Right renal pelvis (tissue), 4 donors: ENCODE measurements at places on chromosomes 11 and 22. TPM values are rescaled to one million over a fixed set of nuclear protein-coding genes. Genes with fewer than 3 reads are reported as not detected.

GRCh38 chr11:99884750-99885149, 802.3 kb upstream of the ARHGAP42 start:
- DNase-seq, result no peak

- no peak for DNase-seq
Observed at GRCh38 chr22:31556627-31557203, 60.4 kb downstream of the SFI1 start.

GRCh38 chr11:68583041-68583446, 101.3 kb upstream of the GAL start:
- no peak for DNase-seq

DNA sequence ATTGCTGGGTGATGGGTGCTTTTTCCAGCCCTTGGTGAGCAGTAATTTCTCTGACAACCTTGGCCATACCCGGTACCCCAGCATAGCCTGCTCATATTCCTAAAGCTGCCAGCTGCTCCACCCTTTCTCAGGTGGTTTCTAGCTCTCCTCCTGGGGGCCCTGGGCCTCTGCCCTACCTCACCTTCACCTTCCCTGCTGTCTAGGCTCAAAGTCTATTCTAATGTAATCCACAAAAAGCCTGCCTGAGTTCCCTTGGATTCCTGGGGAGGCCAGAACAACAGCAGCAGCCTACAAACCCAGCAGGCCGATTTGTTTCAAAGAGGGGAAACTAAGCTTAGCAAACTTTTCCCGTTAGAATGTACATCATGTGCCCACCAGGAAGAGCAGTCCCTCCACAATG, 117.6 kb downstream of the DSCAML1 start:
- no peak for DNase-seq

- no peak for DNase-seq
Observed at GRCh38 chr11:13956988-13957387, 5.5 kb upstream of the SPON1 start.

- no peak for DNase-seq
Observed at GRCh38 chr11:15941206-15941770, 415.1 kb downstream of the SOX6 start.

GRCh38 chr11:62556875-62557631, 10.4 kb upstream of the AHNAK start:
- no peak for DNase-seq

DNA sequence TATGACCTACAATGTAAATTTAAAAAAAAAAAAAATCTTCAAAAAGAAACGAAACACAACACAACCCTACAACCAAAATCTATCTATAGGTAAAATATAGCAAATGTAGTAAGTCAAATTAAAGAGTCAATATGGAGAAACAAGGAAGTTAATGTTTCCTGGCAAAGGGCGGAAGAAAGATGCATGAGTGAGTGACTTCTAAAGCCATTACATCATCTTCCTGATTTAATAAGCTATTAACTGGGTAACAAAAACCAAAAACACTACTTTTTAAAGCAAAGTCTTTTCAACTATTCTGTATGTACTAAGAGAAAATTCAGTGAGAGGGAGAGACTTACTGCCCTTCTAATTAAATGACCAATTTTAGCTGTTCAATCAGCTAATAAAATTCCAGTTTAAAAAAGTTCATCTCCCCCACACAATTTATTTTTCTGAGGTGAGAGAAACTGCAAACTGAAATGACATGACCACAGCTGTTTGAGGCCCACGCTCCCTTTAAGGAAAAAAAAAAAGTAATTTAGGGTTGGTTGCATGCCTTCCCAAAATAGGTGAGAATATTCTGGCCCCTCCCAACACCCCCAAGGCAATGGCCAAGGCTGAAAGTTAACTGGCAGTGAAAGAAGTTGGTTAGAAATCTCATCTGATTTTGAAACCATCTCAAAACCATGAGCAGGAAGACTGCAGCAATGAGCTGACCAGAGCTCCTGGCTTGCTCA, 5.9 kb downstream of the SF1 start:
- no peak for DNase-seq

DNA sequence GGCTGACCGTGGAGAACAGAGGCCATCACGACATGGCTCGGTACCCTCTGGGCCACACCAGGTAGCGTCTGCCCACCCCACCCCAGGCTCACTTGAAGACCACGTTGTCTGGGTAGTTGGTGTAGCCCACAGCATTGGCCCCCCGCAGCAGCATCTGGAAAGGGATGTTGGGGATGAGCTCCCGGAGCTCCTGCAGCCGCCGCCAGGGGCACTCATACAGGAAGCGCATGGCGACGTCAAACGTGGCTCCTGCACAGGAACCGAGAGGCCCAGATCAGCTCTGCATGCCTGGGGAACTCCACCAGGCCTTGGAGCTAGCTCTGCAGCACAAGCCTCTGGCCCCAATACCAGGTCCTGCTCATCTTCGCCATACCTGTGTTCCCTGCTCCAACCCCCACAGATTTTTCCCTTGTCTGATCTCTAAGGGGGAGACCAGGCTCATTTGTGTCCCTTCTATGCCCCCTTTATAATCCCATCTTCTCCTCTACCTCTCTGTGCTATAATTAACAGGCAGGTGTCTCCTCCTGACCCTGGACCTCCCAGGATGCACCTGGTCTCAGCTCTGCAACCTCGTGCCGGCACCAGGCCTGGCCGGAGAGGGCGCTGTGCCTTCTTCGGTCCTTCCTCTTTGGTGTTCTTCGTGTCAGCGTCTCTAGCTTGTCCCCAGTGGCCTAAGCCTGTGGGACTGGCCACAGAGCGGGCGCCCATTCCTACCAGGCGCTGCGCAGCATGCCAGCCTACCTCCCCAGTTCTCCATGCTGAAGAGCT, 5.0 kb upstream of the LRFN4 start:
- DNase-seq, result no peak

DNA sequence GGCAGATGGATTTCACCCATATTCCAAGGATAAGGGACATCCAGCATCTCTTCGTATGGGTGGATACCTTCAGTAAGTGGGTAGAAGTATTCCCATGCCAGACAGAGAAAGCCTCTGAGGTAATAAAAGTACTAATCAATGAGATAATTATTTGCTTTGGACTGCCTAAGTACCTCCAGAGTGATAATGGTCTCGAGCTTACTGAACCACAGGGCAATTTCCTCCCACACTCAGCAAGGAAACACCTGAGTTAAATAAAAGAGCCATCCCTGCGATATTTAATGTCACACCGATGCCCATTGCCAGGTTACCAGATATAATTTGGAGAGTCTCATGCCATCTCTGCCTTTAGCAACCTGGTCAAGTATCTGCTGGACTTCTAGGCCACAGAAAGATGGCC, 70.6 kb upstream of the MPEG1 start:
- DNase-seq, result no peak

DNA sequence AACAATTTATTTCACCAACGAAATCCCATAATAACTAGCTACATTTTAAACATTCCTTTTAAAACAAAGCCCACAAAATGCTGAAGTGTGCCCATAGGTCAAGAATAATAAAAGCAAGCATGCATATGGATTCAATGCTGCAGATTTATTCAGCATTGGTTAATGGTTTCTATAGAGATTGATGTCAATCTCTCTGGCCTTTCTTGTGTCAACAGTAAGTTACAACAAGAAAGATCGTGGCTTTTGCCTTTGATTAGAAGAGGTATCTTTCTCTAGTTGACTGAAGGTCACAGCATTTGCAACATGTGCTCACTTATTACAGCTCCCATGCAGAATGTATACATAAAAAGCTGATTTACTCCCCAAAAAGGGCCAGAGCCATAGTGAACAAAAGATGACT, 1.4 kb upstream of the SOX6 start:
- no peak for DNase-seq

GRCh38 chr22:43015677-43016042, 711 bp upstream of the PACSIN2 start:
- DNase-seq, result no peak

- no peak for DNase-seq
Observed at GRCh38 chr11:122399375-122399774, 256.1 kb upstream of the UBASH3B start.

DNA sequence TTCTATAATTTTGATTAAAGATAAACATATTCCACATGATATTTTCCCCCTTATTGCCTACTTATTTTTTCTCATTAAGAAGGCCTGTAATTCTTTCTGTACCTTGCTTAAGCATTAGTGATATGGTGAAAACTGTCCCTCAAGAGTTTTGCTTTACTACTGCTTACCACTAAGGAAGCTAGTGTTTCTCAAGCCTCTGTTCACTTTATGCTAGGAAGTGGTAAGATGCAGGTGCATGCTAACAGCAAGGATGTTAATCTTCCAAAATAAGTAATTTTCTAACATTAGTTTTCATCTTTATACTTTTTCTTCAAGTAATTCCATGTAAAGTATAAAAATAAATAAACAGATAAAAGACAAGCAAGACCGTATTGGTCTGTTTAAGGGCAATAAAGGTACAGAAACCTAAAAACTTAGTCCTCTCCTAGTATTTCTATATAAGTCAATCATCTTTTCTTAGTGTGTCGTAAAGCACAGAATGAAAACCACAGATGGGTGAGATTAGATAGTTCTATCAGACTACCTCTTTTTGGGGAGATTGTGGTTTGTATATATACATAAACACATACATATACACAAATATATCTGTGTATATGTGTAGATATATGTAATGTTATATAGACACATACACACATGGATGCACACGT, 731.0 kb upstream of the CNTN5 start:
- DNase-seq, result no peak

- no peak for DNase-seq
Observed at GRCh38 chr11:131168839-131169713, 201.3 kb upstream of the NTM start.

DNA sequence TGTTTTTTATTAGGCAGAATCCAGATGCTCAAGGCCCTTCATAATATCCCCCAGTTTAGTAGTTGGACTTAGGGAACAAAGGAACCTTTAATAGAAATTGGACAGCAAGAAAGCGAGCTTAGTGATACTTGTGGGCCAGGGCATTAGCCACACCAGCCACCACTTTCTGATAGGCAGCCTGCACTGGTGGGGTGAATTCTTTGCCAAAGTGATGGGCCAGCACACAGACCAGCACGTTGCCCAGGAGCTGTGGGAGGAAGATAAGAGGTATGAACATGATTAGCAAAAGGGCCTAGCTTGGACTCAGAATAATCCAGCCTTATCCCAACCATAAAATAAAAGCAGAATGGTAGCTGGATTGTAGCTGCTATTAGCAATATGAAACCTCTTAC, 1.4 kb downstream of the HBB start:
- DNase-seq, result no peak

- DNase-seq, result no peak
Observed at GRCh38 chr11:4027746-4028145, 66.9 kb upstream of the RRM1 start.

GRCh38 chr11:124839972-124840621, 25.1 kb upstream of the ROBO3 start:
- no peak for DNase-seq

DNA sequence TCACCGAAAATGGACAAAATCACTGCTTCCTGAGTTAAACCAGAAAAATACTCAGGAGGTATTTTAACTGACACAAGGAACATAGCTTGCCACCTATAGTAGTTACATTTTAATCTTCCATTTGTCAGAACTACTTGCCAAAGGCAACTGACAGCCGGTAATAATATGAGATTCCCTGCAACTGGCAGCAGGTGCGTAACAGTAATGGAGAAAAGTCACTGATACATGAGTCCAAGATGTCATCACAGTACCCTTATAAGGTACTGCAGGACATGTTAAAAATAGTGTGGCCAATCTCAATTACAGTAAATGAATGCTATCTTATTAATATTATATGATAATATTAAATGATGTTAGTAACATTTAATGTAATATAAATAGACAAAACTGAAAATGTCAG, 21.1 kb upstream of the ARHGAP32 start:
- DNase-seq, result no peak

GRCh38 chr11:19802773-19803293, 90.2 kb downstream of the NAV2 start:
- DNase-seq, result no peak

DNA sequence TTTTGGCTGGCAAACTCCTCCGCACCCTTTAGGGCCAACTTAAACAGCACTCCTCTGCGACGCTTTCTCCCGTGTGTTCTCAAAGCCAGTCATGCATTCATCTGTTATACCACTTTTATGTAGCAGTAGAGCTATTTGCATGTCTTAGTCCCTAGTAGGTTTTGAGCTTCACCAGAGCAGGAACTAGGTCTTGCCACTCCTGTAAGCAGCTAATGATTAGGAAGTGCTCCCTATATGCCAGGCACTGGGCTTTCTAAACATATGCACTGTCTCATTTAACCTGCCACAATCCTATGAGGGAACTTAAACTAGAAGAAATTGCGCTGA, 180.8 kb downstream of the DBX1 start:
- no peak for DNase-seq

- DNase-seq, result no peak
Observed at GRCh38 chr11:71240865-71241691, 11.3 kb downstream of the SHANK2 start.

DNA sequence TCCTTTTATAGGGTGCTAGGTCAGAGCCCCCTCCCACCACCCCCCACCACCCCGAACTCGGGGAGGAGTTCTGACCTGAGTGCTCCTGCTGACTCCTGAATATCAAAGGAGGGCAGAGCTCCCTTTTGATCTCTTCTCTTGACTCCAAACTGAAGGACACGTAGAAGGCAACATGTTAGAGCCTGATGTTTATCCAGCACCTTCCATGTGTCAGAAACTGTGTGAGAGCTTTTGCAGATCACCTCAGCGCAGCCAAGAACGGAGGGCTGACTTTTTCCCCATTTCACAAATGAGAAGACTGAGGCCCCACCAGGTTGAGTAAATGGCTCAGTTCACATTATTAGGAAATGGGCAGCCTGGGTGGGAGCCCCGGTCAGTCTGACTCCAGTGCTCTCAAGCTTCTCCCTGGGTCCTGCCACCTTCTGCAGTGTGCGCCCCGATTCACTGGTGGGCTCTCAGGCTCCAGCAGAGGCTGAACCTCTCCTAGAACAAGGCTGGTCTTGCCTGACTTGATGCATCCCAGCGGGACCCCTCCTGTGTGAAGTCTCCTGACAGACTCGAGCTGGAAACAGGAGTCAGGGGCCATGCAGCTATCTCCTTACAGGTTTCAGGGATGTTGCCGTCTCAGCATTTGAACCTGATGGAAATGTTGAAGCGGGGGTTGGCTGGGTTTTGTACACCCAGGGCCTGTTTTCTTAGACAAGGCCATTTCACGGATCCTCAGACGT, 98.5 kb downstream of the TSPAN18 start:
- DNase-seq, result no peak

MED17 gene
- 36.7 TPM for polyA plus RNA-seq

MS4A3 gene
- polyA plus RNA-seq, result 0.55 TPM

PARVA gene
- polyA plus RNA-seq, result 124 TPM

SBF1 gene
- polyA plus RNA-seq, result 32.5 TPM

XKR3 gene
- not detected for polyA plus RNA-seq

ACTN3 gene
- 0.67 TPM for polyA plus RNA-seq
